ENCODE measurements at places on chromosomes 6 and 20.

DNA sequence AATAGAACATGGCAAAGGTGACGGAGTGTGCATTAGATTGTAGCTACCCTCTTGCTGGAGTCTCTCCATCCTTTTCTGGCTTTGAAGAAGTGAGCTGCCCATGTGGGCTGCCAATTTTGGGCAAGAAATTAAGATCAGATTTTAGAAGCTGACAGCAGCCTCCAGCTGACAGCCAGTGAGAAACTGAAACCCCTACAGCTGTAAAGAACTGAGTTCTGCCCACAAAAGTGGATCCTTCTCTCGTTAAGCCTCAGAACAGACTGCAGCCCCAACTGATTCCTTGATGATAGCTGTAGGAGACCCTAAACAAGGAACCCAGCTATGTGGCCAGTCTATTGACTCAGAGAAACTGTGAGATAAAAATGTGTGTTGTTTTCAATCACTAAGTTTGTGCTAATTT, 134.1 kb downstream of the CD109 start:
- no peak for DNase-seq

GRCh38 chr6:75556240-75556639, 45.4 kb upstream of the SENP6 start:
- DNase-seq: no peak

DNA sequence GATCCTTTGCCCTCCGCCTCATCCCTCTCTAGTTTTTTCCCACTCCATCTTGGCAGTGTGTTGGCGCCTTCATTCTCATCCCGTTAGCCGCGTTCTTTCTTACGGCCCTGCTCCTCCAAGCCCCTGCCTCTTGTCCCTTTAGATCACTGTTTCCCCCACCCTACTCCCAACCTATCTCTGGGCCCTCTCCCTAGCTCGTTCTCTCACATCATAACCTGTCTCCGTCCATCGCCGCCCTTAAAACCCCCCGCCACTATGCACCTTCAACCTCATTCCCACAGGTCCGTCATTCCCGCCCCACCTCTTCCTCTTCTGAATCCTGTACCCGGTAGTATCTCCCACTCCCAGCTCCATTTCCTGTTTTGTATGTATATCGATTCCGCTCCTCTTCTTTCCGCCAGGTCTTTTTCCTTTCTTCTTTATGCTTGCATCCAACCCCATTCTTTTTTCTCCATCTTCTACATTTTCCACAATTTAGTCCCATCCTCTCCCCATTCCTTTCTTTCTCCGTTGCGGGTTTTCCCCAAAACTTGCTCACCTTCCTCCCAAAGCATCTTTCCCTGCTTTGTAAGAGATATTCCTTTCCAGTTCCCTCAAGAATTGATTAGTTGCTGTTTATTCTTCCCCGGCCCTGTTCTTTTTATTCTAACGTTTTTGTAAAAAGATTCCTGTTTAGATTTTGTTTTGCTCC, 671 bp downstream of the EFHC1 start:
- peak; percentile 58 for DNase-seq

GRCh38 chr20:18304618-18305017, 16.3 kb downstream of the ZNF133 start:
- DNase-seq: no peak

DNA sequence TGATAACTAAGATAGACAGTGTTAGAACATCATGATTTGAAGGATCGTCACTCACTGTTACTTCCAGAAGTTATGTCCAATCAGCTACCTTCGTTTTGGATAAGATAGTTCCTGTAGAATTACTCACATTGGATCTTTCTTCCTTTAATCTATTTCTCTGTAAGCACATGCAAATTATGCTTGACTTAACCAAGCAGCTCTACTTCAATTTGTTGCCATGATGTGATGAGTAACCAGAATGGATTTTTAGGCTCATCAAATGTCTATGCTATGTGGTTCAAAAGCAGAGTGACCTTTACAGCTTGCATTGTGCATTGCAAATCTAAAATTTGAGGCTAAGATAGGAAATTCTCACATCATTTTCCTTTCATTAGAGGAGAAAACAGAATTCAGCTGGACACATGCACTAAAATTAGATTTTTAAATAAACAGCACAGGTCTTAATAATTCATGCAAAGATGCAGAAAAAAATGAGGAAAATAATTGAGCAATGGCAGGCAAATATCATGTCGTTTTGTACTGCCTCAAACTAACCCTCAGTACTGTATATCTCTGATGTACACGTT, 76.7 kb upstream of the ZFP64 start:
- peak; percentile 30 for DNase-seq

DNA sequence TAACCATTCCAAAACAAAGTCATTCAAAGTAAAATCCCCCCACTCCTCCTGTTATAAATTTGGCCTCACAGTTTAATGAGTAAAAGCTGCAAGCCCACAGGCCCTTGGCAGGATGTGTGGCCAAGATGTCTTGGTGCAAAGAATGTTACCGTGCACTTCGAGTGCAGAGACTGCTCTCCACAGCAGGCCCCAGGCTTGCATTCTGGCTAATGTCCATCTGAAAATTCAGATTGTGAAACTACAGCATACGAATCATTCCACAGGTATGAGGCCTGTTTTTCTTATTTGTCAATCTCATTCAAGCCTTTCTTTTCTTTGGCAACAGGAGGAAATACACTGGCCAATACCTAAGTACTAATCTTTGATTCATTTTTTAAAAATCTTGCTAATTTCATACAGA, 7.1 kb downstream of the RPS6KA2 start:
- DNase-seq: peak; percentile 96

DNA sequence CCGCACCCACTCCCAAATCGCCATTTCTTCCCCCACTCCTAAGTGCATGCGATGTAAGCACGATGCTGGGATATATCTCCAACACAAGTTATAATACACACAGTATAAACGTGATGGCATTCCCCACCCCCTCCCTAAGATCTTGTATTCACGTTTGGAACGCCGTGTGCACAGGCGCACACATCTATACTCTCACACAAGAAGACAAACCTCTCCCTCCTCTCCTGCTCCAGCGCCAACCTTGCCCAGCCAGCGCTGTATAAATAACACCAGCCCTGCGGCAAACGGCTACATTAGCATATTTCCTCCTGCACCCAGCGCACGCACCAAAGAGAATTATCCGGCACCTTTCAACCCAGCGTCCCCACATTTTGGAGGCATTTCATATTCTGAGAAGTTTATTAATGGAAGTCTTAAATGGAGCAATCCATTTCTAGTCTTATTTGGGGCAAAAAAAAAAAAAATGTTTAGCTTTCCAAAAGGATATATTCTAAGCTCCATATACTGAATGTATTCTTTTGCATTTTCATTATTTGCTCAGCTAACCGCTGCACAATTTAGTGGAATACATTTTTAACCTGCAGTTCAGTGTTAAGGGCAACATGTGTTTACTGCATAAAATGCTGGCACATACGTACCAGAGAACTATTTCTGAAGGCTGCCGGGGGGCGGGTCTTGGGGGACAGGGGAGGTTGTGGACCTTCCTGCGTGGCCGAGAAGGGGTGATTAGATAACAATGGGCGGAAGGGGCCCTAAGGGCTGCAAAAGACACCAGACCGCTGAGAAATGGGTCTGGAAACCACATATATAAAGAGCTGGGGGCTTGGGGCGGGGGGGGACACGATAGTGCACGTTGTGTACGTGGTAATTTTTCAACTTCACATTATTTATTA, 1.1 kb upstream of the SLC22A23 start:
- DNase-seq: peak; percentile 20
